ENCODE measurements at places on chromosomes 5 and 9. TPM values are rescaled to one million over a fixed set of nuclear protein-coding genes. Genes with fewer than 3 reads are reported as not detected.

KLHL9 gene
- total RNA-seq, result 56.1 TPM

OR13C3 gene
- not detected for total RNA-seq

KIAA1958 gene
- total RNA-seq, result 1.7 TPM

MYMK gene
- not detected for total RNA-seq

PCDHA3 gene
- 0.11 TPM for total RNA-seq

GABRP gene
- total RNA-seq, result 0.11 TPM

UBE2QL1 gene
- 1.3 TPM for total RNA-seq

KLF4 gene
- 27.7 TPM for total RNA-seq

GPR151 gene
- not detected for total RNA-seq

AGTPBP1 gene
- total RNA-seq, result 22.3 TPM

PDLIM4 gene
- total RNA-seq, result 34.8 TPM

RUSC2 gene
- 27.2 TPM for total RNA-seq

UGT3A1 gene
- total RNA-seq, result not detected

GGTA1 gene
- total RNA-seq, result 0.13 TPM

NUTM2G gene
- not detected for total RNA-seq

SYK gene
- not detected for total RNA-seq

PCDHB2 gene
- 4.2 TPM for total RNA-seq

IL7R gene
- 75.0 TPM for total RNA-seq

GFPT2 gene
- total RNA-seq, result 66.6 TPM

SLC6A3 gene
- total RNA-seq, result 0.13 TPM

ADAMTS12 gene
- total RNA-seq, result 5.9 TPM

FRRS1L gene
- total RNA-seq, result 1.6 TPM

SPINK1 gene
- total RNA-seq, result not detected

C9orf152 gene
- not detected for total RNA-seq

TUT7 gene
- total RNA-seq, result 58.3 TPM

ANKHD1 gene
- total RNA-seq, result 85.2 TPM

TDRD7 gene
- 14.4 TPM for total RNA-seq

VAV2 gene
- total RNA-seq, result 14.8 TPM

ANKRD55 gene
- total RNA-seq, result 0.13 TPM

RLN2 gene
- total RNA-seq, result not detected

ZBED3 gene
- 1.1 TPM for total RNA-seq

CAMK2A gene
- total RNA-seq, result 0.86 TPM

MEGF10 gene
- 0.78 TPM for total RNA-seq

GLDC gene
- 0.22 TPM for total RNA-seq

CATSPER3 gene
- 0.13 TPM for total RNA-seq

ZNF879 gene
- 7.3 TPM for total RNA-seq

BAAT gene
- total RNA-seq, result not detected

OBP2A gene
- total RNA-seq, result not detected

ZBTB43 gene
- 22.6 TPM for total RNA-seq

PDE6A gene
- not detected for total RNA-seq

PROB1 gene
- total RNA-seq, result 0.78 TPM

STKLD1 gene
- 0.32 TPM for total RNA-seq

GRXCR2 gene
- not detected for total RNA-seq

OLFM1 gene
- 10.7 TPM for total RNA-seq

SLC1A3 gene
- total RNA-seq, result 0.26 TPM

TAF1L gene
- under 0.01 TPM for total RNA-seq
